ENCODE measurements at places on chromosomes 5 and 9. TPM values are rescaled to one million over a fixed set of nuclear protein-coding genes. Genes with fewer than 3 reads are reported as not detected.
A peak's percentile ranks its signal among the peaks of the same experiment; 100 is the strongest.

GRCh38 chr5:4941957-4942830 is 197.9 kb upstream of the ADAMTS16 start:
- no peak for DNase-seq

GRCh38 chr5:80871541-80871961 is 88.6 kb upstream of the RASGRF2 start:
- DNase-seq, result peak; percentile 74

DNA sequence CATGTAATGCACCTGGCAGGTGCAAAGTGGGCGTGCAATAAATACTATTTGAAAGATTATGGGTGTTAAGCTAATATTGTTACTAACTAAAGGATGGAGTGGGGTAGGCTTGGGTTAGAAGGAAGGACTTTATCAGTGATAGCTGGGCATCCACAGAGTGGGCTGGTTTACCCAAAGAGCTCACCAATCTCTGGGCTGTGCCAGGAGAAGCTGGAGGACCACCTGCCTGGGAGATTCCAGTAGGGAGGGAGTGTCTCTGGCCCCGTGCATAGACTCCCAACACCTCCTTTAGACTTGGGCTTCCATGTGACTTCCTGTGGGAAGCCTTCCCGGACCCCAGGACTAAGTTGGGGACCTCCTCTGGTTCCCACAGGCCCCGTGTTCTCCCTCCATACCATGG is 5.6 kb upstream of the URM1 start:
- DNase-seq, result no peak

- DNase-seq, result no peak
Observed at GRCh38 chr5:36417668-36418067, 116.0 kb upstream of the RANBP3L start.

The NDOR1 gene
- 1.1 TPM for total RNA-seq

The KIF20A gene
- total RNA-seq, result 106 TPM

DNA sequence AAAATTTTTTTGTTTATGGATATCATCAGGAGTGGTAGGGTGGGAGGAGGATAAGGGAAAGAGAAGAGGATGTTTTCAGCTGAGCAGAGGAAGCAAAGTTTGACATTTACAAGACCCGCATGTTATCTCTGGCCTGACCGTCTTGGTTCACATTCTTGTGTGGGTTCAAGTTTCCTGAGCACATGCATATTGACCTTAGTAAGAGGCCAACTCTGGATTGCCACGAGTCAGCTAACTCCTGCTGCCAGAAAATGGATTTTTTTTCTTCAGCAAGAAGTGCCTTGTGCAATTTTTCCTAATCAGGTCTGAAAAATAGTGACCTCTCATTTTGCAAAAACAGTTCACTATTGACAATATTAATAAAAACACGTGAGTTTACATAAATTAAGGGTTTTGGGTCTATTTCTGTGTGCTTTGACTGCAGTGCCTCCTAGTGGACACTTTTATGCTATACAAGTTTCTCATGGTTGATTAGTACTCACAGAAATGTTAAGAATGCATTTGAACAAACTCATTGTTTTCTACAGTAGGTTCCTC is 27.1 kb upstream of the BASP1 start:
- peak; percentile 84 for DNase-seq

- DNase-seq, result no peak
Observed at GRCh38 chr9:25353783-25354182, 324.5 kb downstream of the TUSC1 start.

The DBH gene
- not detected for total RNA-seq

DNA sequence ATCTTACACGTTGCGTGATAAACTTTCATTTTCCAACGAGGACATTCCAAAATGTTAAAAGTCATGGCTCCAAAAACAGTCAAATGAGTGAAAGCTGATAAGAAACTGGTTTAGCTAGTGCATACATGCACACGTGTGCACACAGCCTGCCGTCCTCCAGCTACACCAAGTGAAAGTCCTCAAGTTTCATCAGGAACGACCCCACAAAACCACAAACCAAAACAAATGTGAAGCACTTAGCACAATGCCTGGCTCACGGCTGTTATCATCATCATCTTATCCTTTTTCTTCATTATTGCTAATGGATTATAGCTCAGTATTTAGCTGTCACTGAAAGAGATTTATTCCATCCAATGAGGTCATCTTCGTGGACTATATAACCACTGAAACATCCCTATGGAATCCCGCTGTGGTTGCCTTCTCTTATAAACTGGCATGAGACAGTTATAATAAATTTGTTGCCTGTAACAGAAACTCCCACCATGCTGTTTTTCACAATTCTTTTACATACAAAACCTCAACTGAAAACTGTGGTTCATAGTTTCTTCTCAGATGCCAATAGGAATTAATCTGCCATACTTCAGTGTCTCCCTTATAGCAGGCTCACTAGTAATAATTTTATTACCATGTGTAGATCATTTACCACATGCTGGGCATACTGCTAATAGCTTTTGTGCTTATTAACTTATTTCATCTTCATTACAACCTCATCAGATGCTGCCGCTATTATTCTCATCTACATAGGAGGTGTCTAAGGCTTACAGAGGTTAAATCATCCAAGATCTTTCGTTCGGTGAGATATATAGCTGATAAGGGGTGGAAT is 56.1 kb downstream of the SAXO1 start:
- peak; percentile 92 for DNase-seq

DNA sequence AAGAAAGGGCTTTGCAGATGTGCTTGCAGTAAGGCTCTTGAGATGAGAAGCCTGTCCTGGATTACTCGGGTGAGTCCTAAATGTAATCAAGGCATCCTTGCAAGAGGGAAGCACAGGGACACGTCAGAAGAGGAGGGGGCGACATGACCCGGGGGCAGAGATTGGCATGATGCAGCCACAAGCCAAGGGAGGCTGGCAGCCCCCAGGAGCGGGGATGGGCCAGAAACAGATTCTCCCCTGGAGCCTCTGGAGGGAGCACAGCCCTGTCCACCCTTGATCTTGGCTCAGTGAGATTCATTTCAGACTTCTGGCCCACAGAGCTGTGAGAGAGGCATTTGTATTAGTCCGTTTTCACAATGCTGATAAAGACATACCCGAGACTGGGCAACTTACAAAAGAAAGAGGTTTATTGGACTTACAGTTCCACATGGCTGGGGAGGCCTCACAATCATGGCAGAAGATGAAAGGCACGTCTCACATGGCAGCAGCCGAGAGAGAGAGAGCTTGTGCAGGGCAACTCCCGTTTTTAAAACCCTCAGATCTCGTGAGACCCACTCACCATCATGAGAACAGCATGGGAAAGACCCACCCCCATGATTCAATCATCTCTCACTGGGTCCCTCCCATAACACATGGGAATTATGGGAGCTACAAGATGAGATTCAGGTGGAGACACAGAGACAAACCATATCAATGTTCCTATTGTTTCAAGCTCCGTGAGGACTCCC is 76.1 kb downstream of the ADAMTS2 start:
- no peak for DNase-seq

The NRG2 gene
- total RNA-seq, result 0.18 TPM

The CDH6 gene
- 232 TPM for total RNA-seq

The MYOT gene
- total RNA-seq, result not detected

The ITK gene
- not detected for total RNA-seq

- DNase-seq, result no peak
Observed at GRCh38 chr9:6921315-6921714, 163.5 kb downstream of the KDM4C start.

GRCh38 chr5:129460936-129461710 is 1.0 kb downstream of the ADAMTS19 start:
- no peak for DNase-seq

- DNase-seq, result no peak
Observed at GRCh38 chr5:93590493-93590892, 7.5 kb downstream of the NR2F1 start.

Data from IMR-90 (cell line).